Stimulated activated CD4-positive, alpha-beta T cell treated with anti-CD3 and anti-CD28 coated beads, Interleukin-2, amount 100 ng/mL, for 24 hours (primary cell): ENCODE measurements at places on chromosomes 2 and 18.

- no peak for DNase-seq
Observed at GRCh38 chr18:77547757-77548156, 298.1 kb downstream of the GALR1 start.

DNA sequence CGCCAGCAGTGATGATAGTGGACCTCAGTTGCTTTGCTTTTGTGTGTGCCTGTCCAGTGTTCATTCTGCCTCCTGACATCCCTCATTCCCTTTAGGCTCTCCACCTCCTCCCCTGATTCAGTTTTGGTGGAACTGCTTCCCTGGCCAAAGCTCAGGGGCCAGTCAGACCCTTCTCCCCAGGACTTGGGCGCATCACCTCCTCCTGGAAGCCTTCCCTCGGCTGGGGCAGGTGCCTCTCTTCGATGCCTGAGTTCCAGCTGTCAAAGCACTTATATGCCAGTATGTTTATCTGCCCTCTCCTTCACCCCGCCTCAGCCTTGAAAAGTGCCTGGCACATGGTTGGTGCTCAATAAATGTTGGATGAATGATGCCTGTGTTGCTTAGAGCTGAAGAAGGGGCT is 11.5 kb downstream of the NMUR1 start:
- no peak for DNase-seq

- no peak for DNase-seq
Observed at GRCh38 chr18:72154926-72155325, 389.2 kb downstream of the CBLN2 start.

- no peak for DNase-seq
Observed at GRCh38 chr2:60422826-60423483, 130.5 kb downstream of the BCL11A start.

DNA sequence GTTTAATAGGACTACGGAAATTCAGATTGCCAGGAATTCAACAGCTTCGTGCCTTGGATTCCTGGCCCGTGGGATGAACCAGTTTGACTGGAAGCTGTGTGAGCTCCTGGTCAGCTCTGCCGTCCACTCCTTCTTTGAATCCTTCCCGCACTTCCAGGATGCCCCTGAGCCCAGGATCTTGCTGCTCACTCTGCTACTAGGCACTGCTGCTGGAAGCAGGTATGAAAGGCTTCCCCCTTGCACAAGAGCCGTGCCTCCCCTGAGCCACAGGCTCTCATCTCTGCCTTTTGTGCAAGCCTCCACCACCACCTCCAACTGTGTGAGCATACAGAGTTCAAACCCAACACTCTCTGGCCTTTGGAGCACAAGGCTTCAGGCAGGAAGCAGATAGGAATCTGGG is 34.9 kb downstream of the EN1 start:
- DNase-seq = no peak

DNA sequence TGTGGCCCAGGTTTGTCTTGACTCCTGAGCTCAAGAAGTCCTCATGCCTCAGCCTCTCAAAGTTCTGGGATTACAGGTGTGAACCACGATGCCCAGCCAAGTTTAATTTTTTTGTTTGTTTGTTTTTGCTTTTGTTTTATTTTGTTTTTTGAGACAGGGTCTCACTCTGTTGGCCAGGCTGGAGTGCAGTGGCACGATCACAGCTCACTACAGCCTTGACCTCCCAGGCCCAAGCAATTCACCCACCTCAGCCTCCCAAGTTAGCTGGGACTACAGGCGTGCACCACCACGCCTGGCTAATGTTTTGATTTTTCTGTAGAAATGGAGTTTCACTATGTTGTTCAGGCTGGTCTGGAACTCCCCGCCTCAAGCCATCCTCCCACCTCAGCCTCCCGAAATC is 29.4 kb upstream of the RAB1A start:
- DNase-seq = no peak

DNA sequence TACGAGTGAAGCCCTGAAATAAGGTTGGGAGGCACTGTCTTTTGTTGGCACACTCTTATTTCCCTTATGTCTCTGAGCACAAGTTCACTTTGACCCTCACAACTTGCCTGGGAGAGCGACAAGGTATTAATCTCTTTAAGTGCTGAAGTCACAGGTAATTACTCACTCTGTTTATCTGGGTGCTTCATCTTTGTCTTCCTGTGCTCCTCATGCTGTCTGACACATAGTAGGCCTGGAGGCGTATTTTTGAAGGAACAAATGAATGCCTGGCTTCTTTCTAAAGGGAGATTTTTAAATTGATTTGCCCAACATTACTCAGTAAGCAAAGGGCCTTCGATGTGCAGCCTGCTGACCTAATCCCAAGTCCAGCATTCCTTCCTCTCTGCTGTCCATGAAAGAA is 507.1 kb upstream of the TNP1 start:
- DNase-seq = no peak

GRCh38 chr2:50065835-50066234 is 911.5 kb upstream of the FSHR start:
- DNase-seq = no peak

- no peak for DNase-seq
Observed at GRCh38 chr2:111900859-111901258, 2.5 kb downstream of the MERTK start.

- no peak for DNase-seq
Observed at GRCh38 chr2:52017646-52018235, 985.8 kb upstream of the NRXN1 start.

GRCh38 chr2:145653553-145653952 is 1133.6 kb upstream of the ZEB2 start:
- no peak for DNase-seq

DNA sequence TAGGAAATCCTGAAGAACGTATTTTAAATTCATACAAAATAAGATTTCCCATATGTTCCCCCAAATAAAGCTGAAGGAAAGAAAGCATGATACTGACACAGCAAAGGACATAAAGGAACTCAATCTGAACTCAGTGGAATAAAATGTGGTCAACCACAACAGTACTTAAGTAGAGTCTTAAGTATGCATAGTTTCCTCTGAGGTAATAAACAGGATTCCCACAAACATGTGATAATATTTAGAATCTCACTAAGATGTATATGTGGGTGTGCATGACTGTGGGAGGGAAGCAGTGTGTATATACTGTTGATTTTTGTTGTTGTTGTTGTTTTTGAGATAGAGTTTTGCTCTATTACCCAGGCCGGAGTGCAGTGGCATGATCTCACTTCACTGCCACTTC is 69.3 kb downstream of the NOL10 start:
- DNase-seq = no peak
